Heart left ventricle (tissue), 16 donors: ENCODE measurements at places on chromosomes 6 and 20. TPM values are rescaled to one million over a fixed set of nuclear protein-coding genes. Genes with fewer than 3 reads are reported as not detected.
A peak's percentile ranks its signal among the peaks of the same experiment; 100 is the strongest.

- DNase-seq = no peak
These were observed 59.3 kb upstream of the MYL9 start for GRCh38 chr20:36482044-36482473.

DNA sequence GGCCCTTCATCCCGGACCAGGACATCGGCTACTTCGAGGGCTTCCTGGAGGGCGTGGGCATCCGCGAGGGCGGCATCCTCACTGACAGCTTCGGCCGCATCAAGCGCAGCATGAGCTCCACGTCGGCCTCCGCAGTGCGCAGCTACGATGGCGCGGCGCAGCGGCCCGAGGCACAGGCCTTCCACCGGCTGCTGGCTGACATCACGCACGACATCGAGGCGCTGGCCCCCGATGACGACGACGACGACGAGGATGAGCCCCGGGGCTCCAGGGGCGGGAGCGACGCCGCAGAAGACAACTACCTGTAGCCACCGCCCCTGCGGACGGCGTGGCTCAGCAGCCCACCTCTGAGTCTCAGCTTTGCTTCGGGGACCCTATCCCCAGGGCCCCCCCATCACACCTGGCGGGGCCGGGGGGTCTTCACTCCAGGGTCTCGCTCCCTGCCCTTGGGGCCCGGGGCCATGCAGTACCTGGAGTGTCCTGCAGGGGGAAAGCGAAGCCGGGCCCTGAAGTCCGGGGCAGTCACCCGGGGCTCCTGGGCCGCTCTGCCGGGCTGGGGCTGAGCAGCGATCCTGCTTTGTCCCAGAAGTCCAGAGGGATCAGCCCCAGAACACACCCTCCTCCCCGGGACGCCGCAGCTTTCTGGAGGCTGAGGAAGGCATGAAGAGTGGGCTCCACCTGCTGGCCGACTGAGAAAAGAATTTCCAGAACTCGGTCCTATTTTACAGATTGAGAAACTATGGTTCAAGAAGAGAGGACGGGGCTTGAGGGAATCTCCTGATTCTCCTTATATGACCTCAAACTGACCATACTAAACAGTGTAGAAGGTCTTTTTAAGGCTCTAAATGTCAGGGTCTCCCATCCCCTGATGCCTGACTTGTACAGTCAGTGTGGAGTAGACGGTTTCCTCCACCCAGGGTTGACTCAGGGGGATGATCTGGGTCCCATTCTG, 20.8 kb upstream of the HCK start:
- DNase-seq = peak; percentile 88

DNA sequence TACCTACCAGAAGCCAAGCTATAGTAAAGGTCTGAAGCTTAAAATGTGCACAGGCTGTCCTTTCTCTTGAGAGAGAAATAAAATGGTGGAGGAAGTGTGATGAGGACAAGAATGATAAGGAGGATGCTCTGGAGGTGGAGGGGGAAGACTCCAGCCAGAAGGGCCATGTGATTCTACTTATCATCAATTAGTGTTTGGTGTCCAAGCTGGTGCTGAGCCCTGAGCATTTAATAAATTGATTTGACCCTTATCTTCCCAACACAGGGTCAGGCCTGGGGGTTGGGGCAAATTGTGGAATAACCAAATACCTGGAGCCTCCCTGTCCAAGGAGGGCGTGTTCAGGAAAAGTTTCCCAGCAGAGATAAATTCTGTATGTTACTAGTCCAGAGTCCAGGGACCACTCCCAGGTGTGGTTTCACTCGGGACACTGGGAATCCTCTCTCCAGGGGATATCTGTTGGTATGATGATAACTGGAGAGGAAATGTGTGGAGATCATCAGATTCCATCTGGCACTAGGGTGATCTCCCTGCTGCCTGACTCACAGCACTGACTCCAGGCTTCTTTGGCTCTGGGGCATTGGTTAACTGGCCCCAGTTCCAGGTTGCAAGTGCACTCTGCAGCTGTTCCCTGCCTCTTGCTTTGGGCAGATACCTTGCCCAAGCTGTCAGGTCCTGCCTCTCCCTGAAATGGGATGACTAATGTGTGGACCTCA, 3.8 kb upstream of the MYBL2 start:
- no peak for DNase-seq

GRCh38 chr6:19655744-19656143, 181.4 kb upstream of the ID4 start:
- no peak for DNase-seq

GRCh38 chr6:14083751-14084150, 33.8 kb upstream of the CD83 start:
- no peak for DNase-seq

Gene F13A1
- 415 TPM for total RNA-seq

DNA sequence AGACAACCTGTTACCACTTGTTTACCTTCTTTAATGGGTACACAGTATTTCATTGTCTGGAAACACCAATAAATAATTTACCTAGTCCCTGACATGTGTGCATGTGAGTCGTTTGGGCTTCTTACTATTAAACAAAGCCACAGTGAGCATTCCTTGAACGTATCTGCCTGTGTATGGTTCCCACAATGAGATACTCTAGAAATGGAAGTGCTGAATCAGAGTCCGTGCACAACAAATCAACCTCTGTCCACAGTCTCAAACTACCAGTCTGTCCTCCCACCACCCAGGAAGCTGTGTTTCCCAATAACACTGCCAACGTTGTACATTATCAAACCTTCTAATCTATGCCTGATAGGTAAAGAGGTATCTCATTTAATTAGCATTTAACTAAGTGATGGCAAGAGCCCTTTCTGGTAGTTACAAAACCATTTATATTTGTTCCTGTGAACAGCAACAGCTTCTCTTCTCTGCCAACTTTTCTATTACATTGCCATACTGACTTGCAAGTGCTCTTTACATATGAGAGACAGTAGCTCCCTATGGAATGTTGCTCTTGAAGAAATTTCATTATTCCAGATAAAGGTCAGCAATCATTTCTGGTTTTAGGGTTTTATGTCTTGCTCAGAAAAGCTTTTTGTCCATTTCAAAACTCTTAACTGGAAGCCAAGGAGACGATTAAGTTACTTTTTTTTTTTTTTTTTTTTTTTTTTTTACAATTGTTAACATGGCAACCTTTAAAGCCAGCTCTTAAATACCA, 14.7 kb downstream of the JAG1 start:
- DNase-seq = no peak

- no peak for DNase-seq
These were observed 17.8 kb upstream of the HLA-DQB1 start for GRCh38 chr6:32684246-32684645.

Gene TREM1
- 0.50 TPM for total RNA-seq

DNA sequence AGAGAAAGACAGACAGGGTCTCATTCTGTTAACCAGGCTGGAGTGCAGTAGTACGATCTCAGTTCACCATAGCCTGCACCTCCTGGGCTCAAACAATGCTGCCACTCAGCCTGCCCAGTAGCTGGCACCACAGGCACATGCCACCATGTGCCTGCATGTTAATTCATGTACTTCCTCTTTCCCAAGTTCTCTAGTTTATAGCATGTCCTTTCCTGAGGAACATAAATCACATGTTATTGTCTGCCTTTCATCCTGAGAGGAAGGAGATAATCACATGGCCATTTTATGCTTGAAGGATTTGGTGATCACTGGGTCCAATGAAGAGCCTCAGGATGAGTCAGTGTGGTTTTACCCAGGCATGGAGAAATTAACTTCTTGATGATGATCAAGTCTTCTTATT, 47.9 kb downstream of the COL11A2 start:
- no peak for DNase-seq

GRCh38 chr6:118635909-118636735, 15.3 kb downstream of the CEP85L start:
- DNase-seq = no peak

DNA sequence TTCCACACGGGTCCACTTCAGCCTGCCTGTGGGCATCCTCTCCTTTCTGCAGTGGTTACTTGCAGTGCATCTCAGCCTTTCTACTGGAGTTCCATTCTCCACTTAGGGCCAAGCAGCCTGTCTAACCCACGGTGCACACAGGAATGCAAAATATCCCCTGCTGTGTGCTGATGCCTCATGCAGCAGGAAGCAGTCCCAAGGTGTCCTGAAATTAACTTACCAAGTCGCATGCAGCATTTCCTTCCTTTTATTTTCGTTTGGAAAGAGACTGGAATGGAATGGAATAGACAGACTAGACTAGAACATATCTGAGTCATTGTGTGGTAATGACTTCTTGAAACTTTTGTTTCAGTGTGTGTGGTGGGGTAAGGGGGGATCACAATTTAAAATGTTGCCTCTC, 25.9 kb upstream of the FOXQ1 start:
- DNase-seq = no peak

Gene ATP9A
- 36.4 TPM for total RNA-seq

Gene LINC00237
- not detected for total RNA-seq

DNA sequence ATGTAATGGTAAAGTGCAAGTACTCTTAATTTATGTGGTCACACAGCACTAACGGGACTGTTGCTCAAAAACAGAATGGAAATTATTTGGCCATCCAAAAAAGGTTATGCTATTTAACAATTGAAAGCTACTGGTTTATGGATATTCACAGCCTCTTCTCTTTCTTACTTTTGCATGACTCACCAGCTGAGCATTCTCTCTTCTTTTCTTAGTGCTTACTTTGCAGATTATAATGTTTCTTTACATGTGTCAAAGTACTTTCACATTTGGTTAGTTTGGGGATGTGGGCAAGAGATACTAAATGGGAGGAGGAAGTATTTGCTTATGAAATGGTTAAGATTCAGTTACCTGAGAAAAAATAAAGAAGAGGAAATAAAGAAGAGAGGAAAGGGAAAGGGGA, 610.5 kb downstream of the HTR1B start:
- no peak for DNase-seq

GRCh38 chr6:24019830-24020229, 106.2 kb upstream of the NRSN1 start:
- DNase-seq = no peak

- no peak for DNase-seq
These were observed 11.5 kb downstream of the DLGAP4 start for GRCh38 chr20:36317675-36318074.

Gene FRK
- total RNA-seq = 8.8 TPM

- DNase-seq = no peak
These were observed 25.3 kb upstream of the CTAGE9 start for GRCh38 chr6:131736003-131736596.

DNA sequence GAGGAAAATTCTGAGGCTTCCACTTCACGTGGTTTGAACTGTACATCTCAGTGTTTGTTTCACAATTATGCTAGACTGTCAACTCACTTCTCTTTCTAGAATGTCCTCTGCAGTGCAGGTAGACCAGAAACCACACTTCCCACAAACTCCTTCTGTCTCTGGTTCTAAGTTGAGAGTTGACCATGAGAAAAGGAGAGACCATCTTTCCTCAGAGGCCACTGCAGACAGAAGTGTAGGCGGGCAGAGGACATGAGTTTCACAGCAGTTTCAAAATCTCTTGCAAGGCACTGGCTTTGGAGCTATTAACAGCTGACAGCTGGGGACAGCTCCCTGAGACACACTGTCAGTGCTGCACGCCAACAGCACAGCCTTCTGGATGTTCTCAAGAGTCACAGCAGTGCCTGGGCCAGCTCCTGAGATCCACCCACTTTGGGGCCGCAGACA, 55.4 kb upstream of the MOXD1 start:
- peak; percentile 74 for DNase-seq

GRCh38 chr6:160349814-160350350, 1.7 kb downstream of the SLC22A3 start:
- DNase-seq = no peak

Gene THBD
- total RNA-seq = 25.7 TPM

Gene ZNF165
- 0.61 TPM for total RNA-seq

Gene CAGE1
- not detected for total RNA-seq

- no peak for DNase-seq
These were observed 148.3 kb downstream of the DLL1 start for GRCh38 chr6:170142559-170142958.

Gene CCM2L
- total RNA-seq = 10.0 TPM

DNA sequence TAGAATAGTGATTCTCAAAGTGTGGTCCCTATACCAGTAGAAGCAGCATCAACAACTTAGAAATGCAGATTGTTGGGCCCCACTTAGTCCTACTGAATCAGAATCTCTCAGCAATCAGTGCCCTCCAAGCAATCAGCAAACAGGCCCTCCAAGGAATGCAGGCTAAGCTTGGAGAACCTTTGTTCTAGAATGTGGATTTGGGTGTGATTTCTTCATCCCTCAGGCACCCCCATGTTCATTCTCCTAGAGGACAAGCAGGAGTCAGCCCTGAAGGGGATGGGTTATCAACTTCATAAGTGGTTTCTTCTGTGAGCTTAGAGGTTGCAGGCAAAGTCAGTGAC, 40.5 kb upstream of the TAF8 start:
- no peak for DNase-seq

DNA sequence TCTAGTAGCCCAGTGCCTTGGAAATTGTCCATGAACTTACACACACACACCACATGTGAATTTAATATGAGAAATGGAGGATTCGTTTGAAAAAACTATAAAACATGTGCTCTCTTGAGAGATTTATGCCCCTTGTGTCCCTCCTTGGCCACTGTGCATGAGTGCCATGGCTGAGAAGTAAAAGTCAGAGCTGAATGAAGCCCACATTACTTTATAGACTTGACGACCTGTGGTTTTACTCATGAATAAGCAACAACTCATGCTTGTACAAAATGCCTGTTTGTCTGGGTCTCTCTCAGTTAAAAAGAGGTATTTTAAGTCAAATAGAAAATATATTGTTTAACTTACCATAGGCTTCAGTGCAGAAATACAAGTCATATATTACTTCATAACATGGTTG, 102.7 kb downstream of the KCNQ5 start:
- DNase-seq = no peak

Gene SLC17A2
- total RNA-seq = not detected
